Body of pancreas (tissue), 4 donors: ENCODE measurements at places on chromosomes 11 and 22.

GRCh38 chr22:32531931-32532819, 57.6 kb downstream of the FBXO7 start:
- DNase-seq = peak; percentile 59

GRCh38 chr22:22450343-22450839, 58.2 kb downstream of the ZNF280B start:
- DNase-seq = peak; percentile 21

DNA sequence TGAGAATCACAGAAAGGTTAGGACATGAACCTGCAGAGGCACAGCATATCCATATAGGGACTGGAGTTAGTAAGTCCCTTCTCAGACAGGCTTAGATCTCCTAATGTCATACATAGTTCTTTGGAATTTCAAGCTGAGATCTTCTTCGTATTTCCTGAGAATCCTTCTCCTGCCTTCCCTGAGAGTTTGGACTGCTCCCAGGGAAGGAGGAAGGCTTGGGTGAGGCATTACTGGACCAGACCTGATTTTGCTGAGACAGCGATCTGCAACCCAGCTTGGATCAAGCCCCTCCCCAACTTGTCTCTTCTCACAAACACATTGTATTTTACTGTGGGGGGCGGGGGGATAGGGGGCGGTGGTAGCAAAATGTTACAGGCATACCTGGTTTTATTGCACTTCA, 108.5 kb downstream of the TSPAN18 start:
- no peak for DNase-seq

DNA sequence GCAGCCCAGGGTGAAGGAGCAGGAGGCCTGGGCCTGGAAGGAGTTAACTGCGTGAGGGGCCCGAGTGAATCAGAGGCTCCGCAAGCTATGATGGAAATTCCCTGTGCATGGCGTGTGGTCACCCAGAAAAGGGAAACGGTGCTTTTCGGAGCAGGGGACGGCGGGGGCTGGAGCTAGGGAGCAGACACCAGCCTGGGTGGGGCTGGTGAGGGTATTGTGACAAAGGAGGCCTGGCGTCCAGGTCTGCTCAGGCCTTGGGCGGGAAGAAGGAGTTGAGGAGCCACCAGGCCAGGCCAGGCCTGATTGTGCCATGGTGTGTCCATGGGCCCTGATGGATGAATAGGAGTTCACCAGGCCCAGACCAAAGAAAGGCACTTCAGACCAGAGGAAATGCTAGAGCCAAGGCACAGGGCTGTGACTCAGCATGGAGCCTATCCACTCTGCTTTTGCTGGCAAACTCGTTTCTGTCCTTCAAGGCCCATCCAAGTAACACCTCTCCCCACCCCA, 12.8 kb upstream of the SPI1 start:
- DNase-seq = no peak

GRCh38 chr11:62012832-62013461, 45.5 kb upstream of the FTH1 start:
- no peak for DNase-seq

- peak; percentile 17 for DNase-seq
Measured at GRCh38 chr11:8631395-8632118, 37.5 kb upstream of the STK33 start.

- no peak for DNase-seq
Measured at GRCh38 chr22:17371448-17371847, 2.2 kb downstream of the CECR2 start.

- no peak for DNase-seq
Measured at GRCh38 chr11:21931436-21932101, 261.3 kb upstream of the ANO5 start.

- no peak for DNase-seq
Measured at GRCh38 chr11:110297726-110298300, 1.4 kb upstream of the RDX start.

- DNase-seq = no peak
Measured at GRCh38 chr22:43910178-43910695, 13.4 kb upstream of the PNPLA3 start.

GRCh38 chr11:10532526-10532925, 8.5 kb downstream of the RNF141 start:
- DNase-seq = no peak

DNA sequence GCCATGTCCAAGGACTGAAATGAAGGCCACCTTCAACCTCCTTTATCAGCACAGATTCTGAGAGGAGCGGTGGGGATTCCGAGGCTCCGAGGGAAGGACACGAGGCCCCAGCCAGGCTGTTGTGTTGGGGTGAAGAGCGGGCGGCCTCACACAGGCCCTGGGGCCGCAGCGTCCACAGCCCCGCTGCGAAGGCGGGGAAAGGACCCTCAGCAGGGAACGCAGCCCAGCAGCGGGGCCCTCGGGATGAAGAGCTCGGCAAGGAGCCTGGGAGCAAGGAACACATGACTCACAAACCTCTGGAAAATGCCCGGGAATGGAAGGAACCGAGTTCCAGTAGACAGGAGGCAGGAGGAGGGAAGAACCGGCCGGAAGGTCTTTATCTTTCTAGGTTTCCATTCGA, 227.2 kb downstream of the BRD1 start:
- no peak for DNase-seq

DNA sequence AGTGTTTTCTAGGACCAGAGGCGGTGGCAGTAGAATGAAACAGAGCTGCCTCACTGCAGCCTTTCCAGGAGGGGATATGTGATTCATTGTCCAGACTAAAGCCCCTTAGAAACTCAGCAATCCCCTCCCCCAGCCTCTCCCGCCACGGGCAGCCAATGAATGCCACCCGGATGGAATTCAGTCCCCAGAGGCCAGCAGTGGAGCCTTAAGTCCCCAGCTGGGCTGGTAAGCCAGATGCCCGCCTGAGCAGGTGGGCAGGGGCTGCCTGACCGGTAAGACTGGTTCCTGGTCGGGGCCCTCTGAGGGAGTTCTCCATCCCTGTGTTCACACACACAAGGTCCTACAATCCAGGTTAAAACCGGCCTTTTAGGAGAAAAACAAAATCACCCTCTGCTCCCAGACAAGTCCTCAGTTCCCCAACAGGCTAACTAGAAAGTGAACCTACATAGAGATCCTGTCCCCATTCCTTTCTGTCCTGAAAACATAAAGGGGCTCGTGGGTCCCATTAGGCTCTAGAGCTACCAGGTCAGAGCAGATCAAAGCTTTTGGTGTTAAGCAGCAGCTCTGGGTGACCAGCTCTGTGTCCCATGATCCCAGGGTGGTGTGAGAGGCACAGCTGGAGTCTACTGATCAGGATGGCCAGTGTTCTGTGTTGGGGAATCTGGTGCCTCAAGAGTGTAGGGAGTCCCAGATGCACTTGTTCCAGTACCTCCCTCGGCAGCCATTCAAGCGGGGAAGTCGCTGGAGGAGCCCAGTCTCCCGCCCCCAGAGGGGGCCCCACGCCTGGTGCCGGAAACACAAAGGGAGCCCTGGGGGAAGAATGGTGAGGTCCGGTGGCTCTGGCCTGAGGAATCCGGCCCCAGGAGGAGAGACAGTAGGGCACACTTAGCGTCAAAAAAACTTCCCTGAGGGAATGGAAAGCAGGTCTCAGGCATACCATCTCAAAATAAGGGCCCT, 2.6 kb downstream of the PATZ1 start:
- DNase-seq = peak; percentile 95

GRCh38 chr11:8814923-8815240, 96.1 kb upstream of the AKIP1 start:
- no peak for DNase-seq

DNA sequence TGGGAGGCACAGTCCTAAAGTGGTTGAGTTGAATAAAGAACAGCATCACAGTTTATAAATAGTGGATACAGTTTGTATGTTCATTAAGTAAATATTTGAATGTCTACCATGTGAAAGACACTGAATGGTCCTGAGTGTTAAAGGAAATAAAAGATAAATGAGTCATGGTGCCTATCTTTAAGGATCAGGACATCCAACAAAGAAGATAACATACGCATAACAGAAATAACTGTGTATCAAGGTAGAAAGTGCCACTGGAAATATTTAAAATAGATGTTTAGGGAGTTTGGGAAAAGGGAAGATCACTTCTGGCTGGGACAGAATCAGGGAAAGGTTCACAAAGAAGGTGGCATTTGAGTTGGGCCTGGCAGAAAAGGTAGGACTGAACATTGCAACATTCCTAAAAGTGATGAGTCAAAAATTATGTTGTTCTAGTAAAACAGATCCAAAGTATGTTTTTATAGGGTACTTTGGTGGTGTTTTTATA, 41.5 kb downstream of the CSTPP1 start:
- no peak for DNase-seq

- DNase-seq = no peak
Measured at GRCh38 chr11:114890038-114890437, 211.7 kb downstream of the NXPE2 start.

- peak; percentile 39 for DNase-seq
Measured at GRCh38 chr11:19628018-19628417, 84.6 kb upstream of the NAV2 start.

DNA sequence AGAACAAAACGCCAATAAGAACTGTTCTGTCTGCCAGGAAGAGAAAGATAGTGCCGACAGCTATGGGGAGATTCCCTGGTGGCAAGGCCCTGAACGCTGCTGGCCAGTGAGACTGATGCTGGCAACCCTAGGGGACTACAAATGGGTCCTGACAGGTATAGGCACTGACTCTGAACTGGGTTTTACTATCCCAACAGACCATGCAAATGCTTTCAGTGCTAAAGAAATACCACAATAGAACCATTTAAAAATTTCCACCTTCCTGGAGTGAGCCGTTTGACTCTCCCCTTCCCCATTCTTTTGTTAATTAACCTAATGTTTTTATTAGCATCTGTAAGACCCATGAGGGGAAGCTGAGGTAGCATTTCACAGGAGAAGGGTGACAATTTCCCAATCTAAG, 25.7 kb downstream of the USP28 start:
- no peak for DNase-seq

- no peak for DNase-seq
Measured at GRCh38 chr22:49480331-49480730, 347.3 kb downstream of the BRD1 start.

GRCh38 chr11:55658031-55658573, 3.9 kb upstream of the OR4C6 start:
- DNase-seq = no peak

GRCh38 chr11:135008001-135008405, 596.0 kb upstream of the B3GAT1 start:
- no peak for DNase-seq
